Stimulated activated CD4-positive, alpha-beta T cell treated with anti-CD3 and anti-CD28 coated beads, Interleukin-4, amount 100 ng/mL, for 4 hours (primary cell): ENCODE measurements at places on chromosomes 7 and 10.

GRCh38 chr10:93006435-93007039 lies 54.1 kb upstream of the CYP26C1 start:
- no peak for DNase-seq

- no peak for DNase-seq
These were observed 29.8 kb upstream of the FIGNL1 start for GRCh38 chr7:50479743-50480517.

DNA sequence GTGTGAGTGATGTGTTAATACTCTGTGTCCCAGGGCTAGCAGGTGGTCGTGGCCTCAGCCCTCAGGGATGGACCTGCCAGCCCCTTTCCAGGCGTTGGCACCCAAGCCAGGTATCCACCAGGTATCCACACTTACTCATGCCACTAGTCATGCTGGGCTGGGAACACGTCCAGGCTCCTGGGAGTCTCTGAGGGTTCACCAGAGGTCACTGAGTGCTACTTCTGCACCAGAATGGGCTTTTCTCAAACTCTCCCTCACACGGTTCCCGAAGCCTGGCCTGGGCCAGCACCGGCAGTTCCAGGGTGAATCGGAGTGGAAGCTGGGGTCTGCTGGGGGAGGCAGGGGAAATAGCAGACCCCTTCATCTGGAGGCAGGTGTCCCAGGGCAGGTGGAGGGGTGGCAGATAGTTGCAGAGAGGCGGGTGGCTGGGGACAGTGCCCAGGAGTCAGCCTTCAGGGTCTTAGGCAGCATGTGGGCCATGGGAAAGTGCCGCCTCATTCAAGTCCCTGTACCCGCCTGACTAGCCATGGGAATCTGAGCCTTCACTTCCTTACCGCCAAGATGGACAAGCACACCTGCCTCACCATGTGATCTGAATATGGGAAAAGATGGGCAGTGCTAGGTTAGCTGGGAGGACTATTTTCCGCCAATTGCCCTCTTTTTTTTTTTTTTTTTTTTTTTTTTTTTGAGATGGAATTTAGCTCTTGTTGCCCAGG lies 95.5 kb upstream of the GTF2I start:
- DNase-seq = no peak

GRCh38 chr10:23310404-23310803 lies 34.2 kb downstream of the C10orf67 start:
- no peak for DNase-seq

DNA sequence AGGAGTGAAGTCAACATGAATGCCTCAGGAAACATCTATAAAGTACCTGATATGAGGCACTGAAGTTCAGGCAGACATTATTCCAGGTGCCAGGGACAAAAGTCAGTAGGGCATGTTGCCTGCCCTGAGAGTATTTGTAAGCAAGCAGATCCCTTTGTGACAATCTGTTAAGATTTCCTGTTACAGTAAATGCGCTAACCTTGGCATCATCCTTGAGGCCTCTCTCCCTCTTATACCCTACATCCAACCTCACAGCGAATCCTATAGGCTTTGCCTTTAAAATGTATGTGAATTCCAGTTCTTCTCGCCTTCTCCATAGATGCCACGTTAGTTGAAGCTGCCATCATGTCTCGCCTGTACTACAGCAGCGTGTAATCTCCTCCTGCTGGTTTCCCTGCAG lies 165.3 kb downstream of the DNAH11 start:
- DNase-seq = no peak

- no peak for DNase-seq
These were observed 548.5 kb downstream of the TCERG1L start for GRCh38 chr10:130763071-130763470.
